Left cardiac atrium (tissue), 4 donors: ENCODE measurements at places on chromosomes 6 and 20. TPM values are rescaled to one million over a fixed set of nuclear protein-coding genes. Genes with fewer than 3 reads are reported as not detected.

Gene PTK6
- not detected for total RNA-seq

Gene PNLDC1
- total RNA-seq: 0.47 TPM

Gene BTN2A1
- total RNA-seq: 19.1 TPM

Gene PPP1R16B
- 5.4 TPM for total RNA-seq

- DNase-seq: no peak
Measured at GRCh38 chr6:66245231-66245630, 538.2 kb upstream of the EYS start.

- DNase-seq: no peak
Measured at GRCh38 chr6:39091220-39091619, 23.8 kb downstream of the SAYSD1 start.

DNA sequence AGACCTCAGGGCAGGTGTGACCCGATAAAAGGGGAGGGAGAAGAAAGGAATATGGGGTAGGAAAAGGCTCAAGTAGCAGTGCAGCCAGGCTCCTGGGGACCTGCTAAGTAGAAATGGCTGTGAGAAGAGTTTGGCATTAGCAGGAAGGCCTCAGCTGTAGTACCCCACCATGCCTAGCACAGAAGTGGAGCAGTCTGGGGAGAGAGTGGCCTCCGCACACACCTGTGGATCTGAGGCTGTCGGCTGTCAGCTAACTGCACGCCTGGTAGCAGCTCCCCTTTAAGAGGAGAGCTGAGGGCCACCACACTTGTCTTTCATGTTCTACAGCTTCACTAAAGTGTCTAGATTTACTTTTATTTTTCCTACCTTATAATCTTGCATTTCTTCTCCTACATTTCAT is 24.6 kb downstream of the PDE7B start:
- no peak for DNase-seq

- DNase-seq: no peak
Measured at GRCh38 chr6:12295558-12296254, 5.5 kb downstream of the EDN1 start.
